Ureter (tissue), 1 donor: ENCODE measurements at places on chromosomes 2 and 18. TPM values are rescaled to one million over a fixed set of nuclear protein-coding genes. Genes with fewer than 3 reads are reported as not detected.

IL1RL2 gene
- 5.2 TPM for total RNA-seq

- no peak for DNase-seq
Observed at GRCh38 chr2:168624028-168624427, 168.0 kb downstream of the CERS6 start.

DNA sequence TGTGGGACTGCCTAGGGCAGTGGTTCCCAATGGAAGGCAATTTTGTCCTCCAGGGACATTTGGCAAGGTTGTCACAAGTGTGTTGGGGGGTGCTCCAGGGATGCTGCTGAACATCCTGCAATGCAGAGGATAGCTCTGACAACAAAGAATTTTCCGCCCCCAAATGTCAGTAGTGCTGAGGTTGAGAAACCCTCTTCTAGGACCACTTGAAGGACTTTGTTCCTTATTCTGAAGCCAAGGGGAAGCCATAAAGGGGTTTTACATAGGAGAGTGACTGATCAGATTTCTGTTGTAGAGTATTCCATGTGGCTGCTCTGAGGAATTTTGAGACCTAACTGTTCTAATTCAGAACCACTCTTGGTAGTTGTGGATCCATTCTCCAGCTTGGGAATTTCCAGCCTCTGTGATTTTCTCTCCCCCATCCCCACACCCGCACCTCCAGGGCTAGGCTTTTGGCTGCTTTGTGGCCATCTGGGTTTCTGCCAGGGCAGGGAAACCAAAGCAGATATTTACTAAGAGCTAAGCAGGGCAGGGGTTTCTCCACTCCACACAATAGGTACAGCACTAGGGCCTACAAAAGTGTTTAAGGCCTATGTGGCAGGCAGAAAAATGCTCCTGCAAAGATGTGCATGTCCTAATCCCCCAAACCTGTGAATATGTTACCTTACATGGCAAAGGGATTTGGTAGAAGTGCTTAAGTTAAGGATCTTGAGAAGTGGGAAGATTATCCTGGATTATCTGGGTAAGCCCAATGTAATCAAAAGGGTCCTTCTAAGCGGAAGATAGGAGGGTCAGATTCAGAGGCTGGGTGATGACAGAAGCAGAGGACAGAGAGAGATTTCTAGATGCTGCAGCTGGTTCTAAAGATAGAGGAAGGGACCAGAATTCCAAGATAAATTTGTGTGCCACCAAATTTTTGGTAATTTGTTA lies 135.4 kb downstream of the TMEM17 start:
- DNase-seq = no peak

DNA sequence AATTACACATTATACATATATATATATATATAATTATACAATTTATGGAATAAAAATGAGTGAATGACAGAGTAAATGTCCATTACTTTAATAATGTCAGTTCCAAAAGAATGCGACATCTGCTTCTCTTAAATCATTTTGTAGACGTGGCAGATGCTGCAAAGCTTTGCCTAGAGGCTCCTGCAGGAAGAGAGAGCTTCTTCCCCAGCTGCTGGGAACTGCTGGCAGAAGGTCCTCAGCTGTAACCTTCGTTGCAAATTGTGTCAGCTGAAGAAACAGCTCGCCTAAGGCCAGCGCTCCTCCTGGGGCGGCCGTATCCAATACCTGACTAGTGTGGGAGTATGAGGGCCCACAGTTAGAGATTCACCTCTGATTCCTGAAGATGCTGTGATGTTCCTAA lies 9.6 kb upstream of the THNSL2 start:
- DNase-seq = no peak

AOX1 gene
- total RNA-seq = 56.6 TPM

DNA sequence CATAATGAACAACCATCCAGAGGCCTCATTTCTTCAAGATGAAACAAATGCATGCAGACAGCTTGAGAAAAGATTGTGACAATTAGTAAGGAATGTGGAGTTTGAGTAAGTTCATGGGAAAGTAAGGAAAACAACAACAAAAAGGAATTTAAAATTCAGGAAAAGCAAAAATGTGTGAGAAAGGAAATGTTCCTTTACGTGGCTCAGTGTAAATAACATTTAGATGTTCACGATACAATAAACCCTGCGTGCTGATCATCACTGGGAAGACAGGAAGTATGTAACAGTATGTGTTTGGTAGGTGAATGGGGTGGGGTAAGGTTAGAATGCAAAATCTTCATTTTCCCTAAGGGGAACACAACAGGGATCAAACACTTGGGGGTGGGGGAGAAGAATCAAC lies 72.7 kb downstream of the TRIP12 start:
- DNase-seq = no peak

- no peak for DNase-seq
Observed at GRCh38 chr18:58359218-58359617, 269.7 kb downstream of the ALPK2 start.

GRCh38 chr2:129813404-129813803 lies 166.1 kb upstream of the RAB6C start:
- no peak for DNase-seq

DNA sequence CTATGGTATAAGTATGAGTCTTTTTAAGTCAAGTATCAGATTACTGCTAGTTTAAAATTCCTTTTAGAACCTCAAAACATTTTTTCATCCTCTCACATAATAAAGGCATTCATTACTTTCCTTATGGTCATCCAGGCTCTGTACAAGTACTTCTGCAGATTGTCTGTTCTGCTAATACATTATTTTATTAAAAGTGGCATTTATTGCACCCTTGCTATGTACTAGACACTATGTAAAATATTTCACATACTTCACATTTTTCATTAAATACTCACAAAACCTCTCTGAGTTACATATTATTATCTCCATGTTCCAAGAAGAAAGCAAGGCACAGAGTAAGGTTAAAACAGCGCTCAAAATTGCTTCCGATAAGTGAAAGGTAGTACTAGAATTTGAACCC lies 84.1 kb downstream of the RAPH1 start:
- no peak for DNase-seq

- no peak for DNase-seq
Observed at GRCh38 chr2:241982706-241983570, 113.4 kb downstream of the RTP5 start.

DNA sequence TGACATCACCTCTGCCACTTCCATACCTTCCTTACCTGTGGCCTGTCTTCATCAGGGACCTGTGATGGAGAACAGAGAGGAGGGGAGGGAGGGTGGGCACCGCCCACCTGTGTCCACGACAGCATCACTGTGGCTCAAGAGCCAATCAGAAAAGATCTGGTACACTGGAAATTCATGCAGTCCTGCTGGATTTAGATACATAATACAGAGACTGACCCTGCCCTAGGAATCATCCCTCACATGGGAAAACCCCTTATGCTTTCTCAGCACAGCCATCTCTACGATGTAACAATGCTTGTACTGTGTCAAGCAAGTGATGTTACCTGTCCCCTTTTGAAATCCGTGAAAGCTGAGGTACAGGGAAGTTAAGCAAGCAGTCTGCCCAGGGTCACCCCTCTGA lies 145.6 kb upstream of the EPAS1 start:
- DNase-seq = no peak

CDH20 gene
- 0.75 TPM for total RNA-seq

- DNase-seq = no peak
Observed at GRCh38 chr18:78739115-78739514, 240.5 kb upstream of the SALL3 start.

OSBPL1A gene
- total RNA-seq = 40.4 TPM

CFC1 gene
- not detected for total RNA-seq

ANO7 gene
- 1.4 TPM for total RNA-seq

DNA sequence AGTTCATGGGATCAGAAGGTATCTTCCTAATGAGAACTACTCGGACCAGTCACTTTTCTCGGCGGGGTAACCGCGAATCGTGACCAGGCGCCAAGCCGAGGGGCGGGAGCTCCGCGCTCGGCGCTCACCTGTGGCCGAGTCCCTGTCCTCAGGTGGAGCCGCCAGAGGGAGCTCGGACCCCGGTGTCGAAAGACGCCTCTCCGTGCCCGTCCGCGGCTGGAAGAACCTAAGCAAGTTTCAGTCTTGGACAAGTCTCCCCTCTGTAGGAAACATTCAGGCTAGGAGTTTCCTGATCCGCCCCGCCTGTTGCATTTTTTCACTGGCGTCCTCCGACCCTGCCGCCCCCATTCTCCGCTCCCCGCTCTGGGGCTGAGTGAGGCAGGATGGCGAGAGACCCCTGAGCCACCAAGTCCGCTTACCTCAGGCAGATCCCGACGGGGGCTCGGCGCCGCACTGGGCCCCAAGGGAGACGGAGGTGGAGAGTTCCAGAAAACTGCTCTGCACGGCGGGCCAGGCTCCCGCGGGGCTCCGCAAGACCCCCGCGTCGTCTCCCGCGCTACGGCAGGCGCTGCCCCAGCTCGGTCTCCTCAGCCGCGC lies 480 bp downstream of the DSEL start:
- DNase-seq = peak; percentile 91

DNA sequence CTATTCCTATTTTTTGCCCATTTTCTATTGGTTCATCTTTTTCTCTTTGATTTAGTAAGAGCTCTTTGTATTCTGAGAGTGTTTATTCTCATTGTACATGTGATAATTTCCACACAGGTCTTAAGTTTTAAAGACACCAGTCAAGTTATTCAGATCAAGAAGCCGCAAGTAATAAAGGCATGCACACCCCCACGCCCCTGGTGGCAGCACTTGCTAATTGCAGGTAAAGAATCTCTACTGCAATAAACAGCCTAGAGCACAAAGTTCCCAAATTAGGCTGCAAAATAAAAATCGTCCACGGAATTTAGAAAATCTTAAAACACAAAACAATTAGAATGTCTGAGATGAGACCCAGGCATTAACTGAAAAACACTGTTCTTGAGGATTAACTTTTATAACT lies 45.2 kb downstream of the ST3GAL5 start:
- DNase-seq = peak; percentile 34

ATP5MC3 gene
- total RNA-seq = 187 TPM

DNA sequence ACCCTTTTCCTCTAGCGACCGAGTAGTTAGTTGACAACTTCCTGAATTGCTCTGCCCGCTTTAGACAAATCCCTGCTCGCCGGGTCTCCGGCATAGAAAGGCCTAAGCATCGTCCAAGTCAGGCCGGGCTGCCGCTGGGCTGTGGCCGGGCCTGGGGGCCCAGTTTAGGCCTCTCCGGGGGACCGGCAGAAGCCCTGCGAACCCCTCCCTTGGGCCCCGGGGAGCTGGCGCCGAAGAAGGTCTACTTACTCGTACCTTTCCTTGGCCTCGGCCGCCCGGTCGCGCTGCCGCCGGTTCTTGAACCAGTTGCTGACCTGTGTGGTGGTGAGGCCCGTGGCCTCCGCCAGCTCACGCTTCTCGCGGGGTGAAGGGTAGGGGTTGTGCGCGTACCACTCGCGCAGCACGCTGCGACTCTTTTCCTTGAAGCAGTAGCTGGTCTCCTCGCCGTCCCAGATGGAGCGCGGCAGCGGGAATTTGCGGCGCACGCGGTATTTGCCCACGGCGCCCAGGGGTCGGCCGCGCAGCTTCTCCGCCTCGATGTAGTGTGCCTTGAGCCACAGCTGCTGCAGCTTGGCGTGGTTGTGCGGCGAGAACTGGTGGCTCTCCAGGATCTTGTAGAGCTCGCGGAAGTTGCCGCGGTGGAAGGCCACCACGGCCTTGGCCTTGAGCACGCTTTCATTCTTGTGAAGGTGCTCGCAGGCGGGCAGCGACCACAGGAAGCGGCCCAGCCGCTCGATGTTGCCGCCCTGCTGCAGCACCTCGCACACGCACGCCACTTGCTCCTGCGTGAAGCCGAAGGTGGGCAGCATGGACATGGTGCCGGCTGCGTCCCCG lies 739 bp downstream of the SIX2 start:
- no peak for DNase-seq

PDE1A gene
- 9.7 TPM for total RNA-seq

DNA sequence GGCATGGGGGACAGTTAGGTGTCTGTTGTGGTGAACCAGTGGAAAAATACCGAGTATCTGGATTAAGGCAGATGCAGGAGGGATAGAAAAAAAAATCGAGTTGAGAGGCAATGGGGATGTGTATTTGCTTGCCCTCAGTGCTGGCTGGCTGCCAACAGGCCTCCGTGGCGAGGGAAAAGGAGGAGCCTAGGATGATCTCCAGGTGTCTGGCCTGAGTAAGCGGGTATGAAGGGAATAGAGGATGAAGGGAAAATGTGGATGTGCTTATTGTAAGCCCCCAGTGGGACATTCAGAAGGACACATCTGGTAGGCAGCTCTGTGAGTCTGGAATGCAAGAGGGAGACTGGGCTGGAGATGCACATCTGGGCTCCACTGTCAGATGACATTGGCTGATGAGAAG lies 22.8 kb downstream of the KCNS3 start:
- DNase-seq = no peak

MAP2 gene
- total RNA-seq = 3.0 TPM

DNA sequence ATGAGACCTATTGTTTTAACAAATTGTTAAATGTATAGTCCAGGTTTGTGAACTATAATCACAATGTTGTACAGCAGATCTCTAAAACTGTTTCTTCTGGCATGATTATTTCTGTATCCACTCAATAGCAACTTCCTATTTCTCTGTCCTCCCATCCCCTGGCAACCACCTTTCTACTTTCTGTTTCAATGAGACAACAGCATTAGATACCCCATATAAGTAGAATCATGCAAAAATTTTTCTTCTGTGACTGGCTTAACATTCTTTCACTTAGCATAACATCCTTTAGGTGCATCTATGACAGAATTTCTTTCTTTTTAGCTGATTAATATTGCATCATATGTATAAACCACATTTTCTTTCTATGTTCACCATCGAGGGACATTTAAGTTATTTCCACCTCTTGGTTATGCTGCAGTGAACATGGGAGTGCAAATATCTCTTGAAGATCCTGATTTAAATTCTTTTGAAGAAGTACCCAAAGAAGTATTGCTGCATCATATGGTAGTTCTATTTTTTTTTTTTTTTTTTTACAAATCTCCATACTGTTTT lies 713.5 kb downstream of the LRP1B start:
- DNase-seq = no peak

GRCh38 chr2:98093146-98093545 lies 6.2 kb downstream of the VWA3B start:
- no peak for DNase-seq

DNA sequence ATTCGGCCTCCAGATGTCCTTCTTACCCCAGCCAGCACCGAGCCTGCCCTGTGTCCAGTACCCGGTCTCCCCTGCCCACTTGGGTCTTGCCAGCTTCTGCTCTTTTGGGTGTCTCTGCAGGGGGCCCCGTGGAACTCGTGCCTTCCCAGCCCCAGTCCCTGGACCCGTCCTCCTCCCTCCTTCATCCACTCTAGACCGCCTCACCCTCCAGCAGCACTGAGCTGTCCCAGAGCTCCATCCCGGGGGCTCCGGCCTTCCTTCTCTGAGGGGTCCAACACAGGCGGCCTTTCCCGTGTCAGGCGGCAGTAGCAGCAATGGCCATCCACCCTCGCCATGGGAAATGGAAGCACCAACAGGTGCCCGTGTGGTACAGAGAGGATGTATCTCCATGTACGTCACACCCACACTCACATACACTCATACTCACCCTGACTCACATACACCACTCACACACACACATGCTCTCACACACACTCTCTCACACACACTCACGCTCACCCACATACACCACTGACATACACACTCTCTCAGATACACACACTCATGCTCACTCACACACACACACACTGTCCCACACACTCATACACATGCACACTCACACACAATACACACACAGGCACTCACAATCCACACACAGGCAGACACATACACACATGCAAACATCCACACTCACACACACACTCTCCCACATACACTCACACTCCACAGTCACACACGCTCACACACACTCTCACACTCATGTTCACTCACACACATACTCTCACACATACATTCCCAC lies 827.5 kb upstream of the SALL3 start:
- no peak for DNase-seq

GRCh38 chr2:166333801-166334200 lies 41.9 kb downstream of the SCN9A start:
- DNase-seq = no peak

OR6B2 gene
- total RNA-seq = not detected

CAPN14 gene
- total RNA-seq = 0.62 TPM
